ENCODE measurements at places on chromosomes 1 and 21.

DNA sequence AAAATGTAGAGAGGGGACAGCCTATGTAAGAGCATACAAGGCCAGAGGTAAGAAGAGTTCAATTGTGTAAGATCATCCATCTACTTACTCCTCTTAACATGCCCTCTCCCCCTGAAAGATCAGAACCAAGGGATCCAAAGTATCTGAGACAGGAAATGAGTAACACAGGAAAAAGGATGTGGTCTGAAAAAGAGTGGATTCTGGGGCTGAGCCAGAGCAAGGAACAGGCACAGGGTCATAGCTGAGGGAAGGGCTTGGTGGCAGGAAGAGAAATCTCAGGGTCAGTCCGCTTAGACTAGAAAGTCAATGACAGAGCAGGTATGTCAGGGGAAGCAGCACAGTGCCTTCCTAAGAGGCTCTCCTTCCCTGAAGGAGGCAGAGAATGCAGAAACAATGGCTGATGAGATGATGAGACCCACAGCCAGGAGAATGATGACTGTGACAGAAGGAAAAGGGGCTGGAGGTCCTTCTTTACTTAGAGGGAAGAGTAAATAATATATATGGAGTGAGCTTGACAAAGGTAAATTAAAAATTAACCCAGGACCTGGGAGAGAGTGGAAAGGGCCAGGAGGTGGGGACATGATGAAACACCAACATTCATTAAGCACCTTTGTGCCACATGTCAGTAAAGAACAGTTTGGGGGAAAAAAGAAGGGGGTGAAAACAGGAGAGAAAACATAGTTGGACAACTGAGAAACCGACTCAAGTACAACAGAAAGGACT is 26.2 kb upstream of the A3GALT2 start:
- no peak for DNase-seq

- no peak for DNase-seq
These were observed 764.1 kb downstream of the LTN1 start for GRCh38 chr21:28228636-28228995.

GRCh38 chr1:46364612-46365011 is 24.0 kb downstream of the NSUN4 start:
- DNase-seq, result no peak

DNA sequence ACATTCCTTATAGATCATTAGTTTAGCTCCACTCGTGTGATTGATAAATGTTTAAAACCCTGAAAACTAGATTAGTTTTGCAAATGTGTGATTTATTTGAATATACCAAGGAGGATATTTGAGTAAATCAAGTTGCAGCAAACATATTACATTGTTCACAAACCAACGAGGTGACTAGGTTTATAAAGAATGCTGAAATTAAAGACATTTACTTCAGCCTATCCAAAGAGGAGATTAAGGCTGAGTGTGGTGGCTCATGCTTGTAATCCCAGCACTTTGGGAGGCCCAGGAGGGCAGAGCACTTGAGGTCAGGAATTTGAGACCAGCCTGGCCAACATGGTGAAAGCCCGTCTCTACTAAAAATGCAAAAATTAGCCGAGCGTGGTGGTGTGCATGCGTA is 34.1 kb downstream of the VTCN1 start:
- DNase-seq, result no peak

GRCh38 chr1:167722152-167722869 is 529 bp downstream of the MPZL1 start:
- no peak for DNase-seq

- DNase-seq, result no peak
These were observed 125.3 kb downstream of the TRABD2B start for GRCh38 chr1:47871799-47872353.

DNA sequence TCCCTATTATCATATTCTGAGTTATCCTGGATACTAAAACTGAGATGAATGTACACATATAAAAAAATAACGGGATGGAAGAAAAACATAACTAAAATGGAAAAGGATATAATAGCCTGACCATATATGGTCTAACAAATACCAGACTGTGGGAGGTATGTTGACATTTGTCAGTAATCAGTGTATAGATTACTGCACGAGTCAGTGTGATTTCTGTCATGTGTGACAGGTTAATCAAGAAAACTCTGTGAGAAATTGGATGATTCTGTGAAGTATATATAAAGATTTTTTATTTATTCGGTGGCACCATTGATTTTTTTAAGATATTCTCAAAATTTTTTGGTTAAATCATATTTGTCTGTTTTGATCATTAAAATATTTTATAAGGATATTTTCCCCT is 547.3 kb upstream of the B3GALT2 start:
- DNase-seq, result no peak

DNA sequence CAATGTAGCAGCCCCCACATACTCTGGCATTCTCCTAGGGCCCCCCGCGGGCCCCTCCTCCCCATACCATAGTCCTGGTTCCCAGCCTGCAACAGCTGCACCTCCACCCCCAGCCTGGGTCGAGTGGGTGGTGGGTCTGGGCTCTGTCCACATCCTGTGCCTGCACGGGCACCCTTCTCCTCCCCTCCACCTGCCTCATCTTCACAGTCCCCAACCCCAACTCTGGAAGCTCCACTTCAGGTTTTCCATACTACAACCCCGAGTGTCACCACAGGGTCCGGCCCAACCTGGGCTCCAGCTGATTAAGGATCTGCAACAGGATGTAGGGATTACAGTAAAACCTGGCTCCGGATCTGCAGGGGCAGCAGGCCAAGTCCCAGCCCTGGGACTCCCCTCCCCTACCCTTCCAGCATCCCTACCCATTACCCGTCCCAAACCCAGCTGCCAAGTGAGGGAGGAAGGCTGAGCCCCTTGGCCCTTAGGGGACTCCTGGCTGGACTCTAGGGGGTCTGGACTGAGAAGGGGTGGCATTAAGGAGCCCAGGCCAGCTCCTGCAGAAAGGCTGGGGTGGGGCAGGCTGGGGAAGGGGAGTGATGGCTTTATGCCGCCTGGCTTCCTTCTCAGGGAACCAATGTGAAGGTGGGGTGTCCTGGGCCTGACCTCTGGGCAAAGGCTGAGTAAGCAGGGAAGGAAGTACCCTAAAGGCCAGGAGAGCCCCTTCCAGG is 116.8 kb downstream of the CASZ1 start:
- no peak for DNase-seq

DNA sequence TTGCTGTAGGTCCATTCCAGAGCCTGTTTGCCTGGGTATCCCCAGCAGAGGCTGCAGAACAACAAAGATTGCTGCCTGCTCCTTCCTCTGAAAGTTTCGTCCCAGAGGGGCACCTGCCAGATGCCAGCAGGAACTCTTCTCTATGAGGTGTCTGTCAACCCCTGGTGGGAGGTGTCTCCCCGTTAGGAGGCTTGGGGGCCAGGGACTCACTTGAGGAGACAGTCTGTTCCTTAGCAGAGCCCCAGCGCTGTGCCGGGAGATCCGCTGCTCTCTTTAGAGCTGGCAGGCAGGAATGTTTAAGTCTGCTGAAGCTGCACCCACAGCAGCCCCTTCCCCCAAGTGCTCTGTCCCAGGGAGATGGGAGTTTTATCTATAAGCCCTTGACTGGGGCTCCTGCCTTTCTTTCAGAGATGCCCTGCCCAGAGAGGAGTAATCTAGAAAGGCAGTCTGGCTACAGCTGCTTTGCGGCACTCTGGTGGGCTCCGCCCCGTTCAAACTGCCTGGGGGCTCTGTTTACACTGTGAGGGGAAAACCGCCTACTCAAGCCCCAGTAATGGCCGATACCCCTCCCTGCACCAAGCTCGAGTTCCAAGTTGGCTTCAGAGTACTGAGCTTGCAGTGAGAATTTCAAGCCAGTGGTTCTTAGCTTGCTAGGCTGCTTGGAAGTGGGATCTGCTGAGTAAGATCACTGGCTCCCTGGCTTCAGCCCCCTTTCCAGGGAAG is 8.7 kb upstream of the SLC25A24 start:
- DNase-seq, result no peak

- DNase-seq, result no peak
These were observed 29.3 kb upstream of the DISP1 start for GRCh38 chr1:222785529-222785928.

- no peak for DNase-seq
These were observed 9.2 kb upstream of the DENND2D start for GRCh38 chr1:111209622-111210021.

- DNase-seq, result no peak
These were observed 79.4 kb downstream of the GON4L start for GRCh38 chr1:155777582-155777981.

DNA sequence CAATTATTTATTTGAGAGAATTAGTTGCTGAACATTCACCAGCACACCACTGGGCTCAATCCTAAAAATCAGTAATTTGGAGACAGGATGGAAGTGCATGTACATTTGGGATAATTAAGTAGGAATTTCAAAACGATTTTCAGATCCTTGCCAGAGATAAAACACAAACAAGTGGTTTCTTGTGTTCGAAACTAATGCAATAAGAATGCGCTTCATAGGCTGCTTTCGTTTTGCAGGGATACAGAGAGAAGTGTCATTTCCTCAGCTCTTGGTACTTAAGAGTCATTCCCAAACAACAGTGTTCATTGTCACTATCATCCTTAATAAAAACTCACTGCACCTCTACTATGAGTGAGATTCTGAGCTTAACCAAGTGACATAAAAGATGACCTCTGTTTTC is 20.6 kb upstream of the USP24 start:
- DNase-seq, result no peak

DNA sequence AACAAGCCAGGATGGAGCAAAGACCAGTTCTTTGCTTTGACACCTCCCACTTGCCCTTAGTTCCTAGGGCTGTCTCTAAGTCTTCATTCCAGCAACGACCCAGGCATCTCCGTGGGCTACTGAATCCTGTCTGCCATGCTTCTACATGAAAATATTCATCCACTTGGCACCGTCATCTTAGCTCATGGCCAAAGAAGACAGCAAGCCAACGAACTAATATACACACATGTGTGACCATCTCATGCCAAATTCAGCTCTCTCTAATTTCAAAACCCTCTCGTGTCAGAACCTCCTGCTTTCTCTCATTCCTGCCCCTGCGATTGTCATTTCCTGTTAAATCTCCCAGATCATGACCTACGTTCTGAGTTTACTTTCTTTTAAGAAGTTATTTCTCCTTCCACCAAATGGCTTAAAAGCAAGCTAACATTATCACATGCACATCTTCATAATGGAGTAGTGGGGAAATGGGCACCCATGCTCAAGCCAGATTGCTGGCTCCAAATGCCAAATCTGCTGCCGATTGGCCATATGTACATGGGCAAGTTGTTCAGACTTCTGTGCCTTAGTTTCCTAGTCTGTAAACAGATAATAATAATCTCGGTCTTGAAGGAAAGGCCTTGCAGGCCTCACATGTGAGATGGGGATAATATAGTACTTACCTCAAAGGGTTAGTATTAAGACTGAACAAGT is 373.4 kb downstream of the USH2A start:
- no peak for DNase-seq

- DNase-seq, result peak; percentile 56
These were observed 507 bp downstream of the AK5 start for GRCh38 chr1:77282187-77282865.

DNA sequence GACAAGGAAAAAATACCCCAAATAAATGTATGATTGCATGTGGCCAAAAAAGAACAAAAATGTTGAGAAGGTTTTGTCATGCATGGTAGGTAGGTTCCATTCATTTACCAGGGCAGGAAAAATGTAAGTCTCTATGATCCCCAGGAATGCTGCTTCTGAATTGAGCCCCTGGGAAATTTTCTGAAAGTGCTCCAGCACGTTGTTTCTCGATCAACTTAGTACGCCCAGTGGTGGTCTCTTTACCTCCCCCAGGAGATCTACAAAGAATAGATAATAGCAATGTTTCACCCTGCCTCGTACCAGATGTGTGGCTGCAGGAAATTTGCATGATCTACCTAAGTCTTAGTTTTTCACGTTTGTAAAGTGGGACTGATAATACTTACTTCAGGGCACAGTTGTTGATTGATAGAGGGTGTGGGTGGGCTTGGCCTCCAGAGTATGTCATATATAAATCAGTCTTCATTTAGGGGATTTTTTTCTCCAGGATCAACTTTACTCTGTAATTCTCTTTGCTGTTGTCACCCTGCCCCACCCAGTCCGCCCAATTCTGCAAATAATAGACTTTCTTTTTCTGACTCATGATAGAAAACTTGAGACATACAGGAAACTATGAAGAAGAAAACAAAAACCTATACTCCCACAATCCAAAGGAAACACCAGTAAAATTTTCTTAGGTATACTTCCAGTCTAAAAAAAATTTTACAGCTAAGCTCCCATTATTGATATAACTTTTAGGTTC is 462.0 kb upstream of the RUNX1 start:
- DNase-seq, result no peak

- DNase-seq, result no peak
These were observed 2.0 kb downstream of the COL18A1 start for GRCh38 chr21:45406801-45407628.

DNA sequence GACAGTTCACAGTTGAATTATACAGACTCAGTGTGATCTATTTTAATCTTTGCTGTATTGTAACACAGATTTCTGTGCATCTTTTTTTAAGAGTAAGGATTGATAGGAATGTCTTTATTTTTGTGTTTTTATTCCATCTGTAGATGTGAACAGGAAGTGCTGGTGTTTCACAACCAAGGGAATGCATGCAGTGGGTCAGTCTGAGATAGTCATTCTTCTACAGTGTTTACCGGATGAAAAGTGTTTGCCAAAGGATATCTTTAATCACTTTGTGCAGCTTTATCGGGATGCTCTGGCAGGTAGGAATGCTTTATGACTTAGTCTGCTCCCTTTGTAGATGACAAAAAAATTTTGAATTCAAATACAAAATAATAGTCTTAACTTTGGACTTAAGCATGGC is 84.5 kb downstream of the CC2D1B start:
- DNase-seq, result no peak

DNA sequence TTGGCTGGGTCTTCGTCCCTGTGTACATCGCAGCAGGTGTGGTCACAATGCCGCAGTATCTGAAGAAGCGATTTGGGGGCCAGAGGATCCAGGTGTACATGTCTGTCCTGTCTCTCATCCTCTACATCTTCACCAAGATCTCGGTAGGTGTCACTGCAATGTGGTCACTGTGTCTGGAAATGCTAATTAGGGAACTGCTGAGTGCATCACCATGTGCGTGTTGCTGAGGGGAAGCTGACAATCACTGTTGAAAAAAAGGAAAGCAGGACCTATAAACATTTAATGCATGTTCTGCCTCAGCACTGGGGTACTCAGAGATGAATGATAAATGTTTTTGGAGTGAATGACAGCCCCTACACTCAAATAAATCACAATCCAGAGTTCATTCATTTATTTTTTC is 6.8 kb downstream of the SLC5A9 start:
- DNase-seq, result no peak

DNA sequence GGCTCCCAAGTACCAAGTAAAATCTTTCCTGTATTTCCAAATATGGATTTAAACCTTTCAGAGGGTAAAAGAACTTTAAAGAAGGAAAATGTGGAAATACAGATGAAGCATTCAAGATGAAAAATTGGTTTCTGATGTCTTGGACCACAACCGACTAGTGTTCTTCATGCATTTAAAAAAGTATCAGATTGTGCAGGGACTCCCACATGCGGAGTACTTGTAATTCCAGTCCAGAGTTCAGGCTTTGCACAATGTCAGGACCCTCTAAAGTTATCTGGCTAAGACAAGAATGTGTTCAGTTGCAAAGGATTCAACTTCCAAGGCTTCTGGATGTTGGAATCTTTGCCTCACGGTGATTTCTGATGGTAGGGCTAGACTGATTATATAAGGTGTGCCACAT is 66.7 kb downstream of the RGL1 start:
- no peak for DNase-seq

- DNase-seq, result peak; percentile 75
These were observed 79.0 kb upstream of the NFASC start for GRCh38 chr1:204791453-204792353.
